NCI-H748 treated with DMSO at 0.1 percent for 48 hours (cell line): ENCODE measurements at places on chromosomes 3 and 15.

- DNase-seq = no peak
These were observed 120.2 kb downstream of the LRRC28 start for GRCh38 chr15:99371180-99372103.

- no peak for DNase-seq
These were observed 39.1 kb downstream of the PRTG start for GRCh38 chr15:55703873-55704301.

DNA sequence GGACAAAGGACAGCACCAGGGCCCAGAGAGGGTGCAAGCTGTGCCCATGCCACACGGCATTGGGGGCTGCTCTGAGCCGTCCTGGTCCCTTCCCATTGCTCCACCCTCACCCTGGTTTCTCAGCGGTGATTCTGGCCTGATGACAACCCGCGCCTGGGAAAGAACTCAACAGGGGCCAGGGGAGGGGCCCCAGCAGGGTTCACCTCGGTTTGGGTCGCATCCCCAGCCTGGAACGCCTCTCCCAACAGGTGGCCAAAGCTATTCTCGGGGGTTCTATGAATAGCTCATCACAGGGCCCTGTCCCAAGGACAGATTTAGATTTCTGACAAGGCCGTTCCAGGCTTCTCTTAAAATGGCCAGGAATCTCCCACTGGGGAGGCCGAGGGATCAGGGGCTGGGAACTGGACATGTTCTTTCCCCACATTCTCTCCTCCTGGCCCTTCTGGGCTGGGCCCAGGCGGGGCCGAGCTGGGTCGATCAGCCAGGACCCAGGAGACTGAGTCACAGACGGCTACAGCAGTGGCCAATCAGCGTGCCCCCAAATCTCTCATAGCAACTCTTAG lies 17.9 kb downstream of the GRIP2 start:
- DNase-seq = no peak

DNA sequence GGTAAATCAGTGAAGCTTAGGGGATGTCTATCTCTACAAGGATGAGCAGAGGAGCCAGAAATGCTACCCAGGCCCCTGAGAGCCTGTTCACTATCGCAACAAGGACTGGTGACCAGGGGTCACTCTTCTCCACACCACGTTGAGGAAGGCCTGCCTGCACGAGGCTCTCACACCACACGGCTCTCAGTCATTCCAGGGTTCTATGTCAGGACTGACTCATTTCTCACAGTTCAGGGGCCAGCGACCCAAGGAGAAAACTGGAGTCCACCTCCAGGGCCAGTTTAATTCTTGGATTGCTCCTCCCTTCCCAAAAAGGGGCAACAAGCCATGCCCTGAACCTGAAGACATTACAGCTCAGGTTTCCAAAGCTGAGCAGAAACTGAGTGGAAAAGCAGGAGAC lies 33.9 kb downstream of the ANP32A start:
- no peak for DNase-seq

GRCh38 chr3:16817197-16817596 lies 67.6 kb upstream of the PLCL2 start:
- DNase-seq = no peak

GRCh38 chr3:150000641-150001040 lies 29.9 kb upstream of the PFN2 start:
- DNase-seq = no peak

GRCh38 chr3:46477756-46478155 lies 13.1 kb upstream of the LTF start:
- DNase-seq = no peak

DNA sequence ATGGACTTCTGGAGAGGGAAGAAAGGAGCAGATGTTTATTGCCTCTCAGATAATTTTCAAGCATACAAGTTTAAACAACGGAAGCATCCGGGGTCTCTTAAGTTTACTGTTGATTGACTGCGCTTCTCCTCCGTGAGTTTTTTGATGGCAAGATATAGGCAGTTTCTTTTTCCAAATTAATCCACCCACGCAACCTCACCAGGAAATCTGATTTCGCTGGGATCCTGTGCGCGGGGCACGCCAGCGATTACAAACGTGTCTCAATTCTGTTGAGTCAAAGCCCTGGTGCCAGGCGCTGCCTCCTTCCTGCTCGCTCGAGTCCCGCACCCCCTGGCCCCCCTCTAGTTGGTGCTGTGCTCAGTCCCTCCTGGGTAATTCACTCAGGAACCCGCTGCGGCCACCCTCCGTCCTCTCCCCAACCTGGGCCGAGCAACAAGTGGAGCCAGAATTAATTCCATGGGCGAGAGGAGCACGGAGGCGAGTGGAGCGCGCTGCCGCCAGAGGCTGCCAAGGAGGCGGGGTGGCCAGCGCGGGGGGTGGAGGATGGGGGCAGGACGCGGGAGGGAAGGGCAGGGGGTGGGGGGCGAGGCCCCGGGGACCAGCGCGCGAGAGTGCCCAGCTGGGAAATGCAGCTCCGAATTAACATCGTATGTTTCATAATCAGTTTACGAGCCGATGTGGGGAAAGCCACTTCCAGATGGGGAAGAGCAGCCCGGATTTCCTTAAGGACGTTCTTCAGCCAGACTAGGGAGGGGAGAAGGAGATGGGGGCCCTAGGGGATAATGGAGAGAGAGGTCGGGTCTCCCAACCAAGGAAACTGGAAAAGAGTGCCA lies 6.0 kb downstream of the WNT5A start:
- DNase-seq = no peak

DNA sequence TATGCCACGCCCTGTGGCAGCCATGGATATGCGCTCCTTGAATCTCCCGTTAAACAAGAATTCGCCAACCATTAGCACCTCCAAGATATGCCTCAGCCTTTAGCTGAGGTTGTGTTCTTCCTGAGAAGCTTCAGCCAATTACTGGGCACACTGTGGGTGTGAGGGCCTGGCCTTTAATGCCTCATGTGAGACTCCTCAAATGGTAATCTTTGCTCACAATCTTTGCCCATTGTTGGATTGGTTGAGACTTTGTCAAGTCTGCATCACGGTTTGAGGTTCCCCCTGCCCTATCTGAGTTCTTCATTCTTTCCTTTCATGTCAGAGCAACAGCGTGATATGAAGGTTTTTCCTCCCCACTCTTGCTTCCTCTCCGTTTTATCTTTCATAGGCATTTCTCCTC lies 108.1 kb upstream of the CCDC54 start:
- DNase-seq = no peak

- DNase-seq = no peak
These were observed 272.2 kb upstream of the NR2E3 start for GRCh38 chr15:71538181-71538580.

DNA sequence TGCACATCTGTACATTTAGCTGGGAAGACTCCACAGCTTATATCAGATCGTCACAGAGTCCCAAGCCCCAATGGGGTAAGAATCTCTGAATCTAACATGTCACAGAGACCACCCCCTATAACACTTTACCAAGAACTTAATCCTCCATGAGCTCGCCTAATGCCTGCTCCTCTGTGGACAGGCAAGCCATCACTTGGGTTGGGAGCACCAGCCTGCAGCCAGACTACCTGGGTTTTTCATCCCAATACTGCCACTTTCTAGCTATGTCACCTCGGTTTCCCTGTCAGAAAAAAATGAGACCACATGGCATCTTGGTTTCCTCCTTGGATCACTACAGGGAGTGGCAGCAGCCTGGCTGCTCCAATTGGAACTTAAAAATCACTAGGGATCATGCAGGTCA lies 277.9 kb upstream of the TLE3 start:
- no peak for DNase-seq

DNA sequence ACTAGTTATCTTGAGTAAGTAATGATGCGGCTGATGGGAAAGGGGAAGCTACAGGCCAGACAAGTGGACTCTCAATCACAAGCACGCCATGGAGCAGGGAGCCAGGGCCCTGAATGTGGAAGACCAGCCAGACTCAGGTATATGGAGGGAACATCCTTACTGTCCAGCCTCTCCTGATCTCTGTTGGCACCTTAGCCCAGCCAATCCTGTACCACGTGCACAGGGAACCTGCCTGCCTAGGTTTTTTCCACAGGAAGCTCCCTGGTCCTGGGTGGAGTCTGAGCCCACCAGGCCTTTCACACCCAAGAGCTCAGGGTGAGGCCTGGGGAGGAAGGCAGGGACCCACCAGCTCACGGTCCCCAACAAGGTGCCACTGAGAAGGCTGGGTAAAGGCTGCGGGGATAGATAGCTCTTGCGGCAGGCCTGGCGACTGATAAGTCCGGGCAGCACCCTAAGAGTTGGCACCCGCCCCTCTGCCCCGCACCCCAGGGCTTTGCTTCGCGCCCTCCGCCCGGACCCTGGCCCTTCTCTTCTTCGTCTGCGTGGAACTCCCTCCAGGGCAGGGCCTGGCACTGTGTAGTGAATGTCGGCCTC lies 933 bp upstream of the APEH start:
- DNase-seq = no peak

DNA sequence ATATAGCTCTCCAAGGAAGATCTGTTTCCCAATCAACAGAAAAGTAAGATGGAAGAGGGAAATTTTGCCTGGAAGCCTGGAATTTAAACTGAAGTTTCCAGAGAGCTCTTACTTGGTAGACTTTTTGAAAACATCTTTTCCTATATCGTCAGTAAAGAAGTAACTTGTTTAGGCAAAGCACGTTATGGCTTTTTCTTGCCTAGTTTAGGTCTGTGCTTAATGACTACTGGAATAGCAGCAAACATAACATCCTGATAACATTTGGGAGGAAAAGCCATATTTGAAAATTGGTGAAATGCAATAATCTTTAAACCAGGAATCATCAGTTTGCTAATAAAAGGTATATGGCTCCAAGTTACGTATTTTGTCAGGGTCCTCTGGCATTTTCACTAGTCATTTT lies 160.4 kb upstream of the CGNL1 start:
- no peak for DNase-seq

DNA sequence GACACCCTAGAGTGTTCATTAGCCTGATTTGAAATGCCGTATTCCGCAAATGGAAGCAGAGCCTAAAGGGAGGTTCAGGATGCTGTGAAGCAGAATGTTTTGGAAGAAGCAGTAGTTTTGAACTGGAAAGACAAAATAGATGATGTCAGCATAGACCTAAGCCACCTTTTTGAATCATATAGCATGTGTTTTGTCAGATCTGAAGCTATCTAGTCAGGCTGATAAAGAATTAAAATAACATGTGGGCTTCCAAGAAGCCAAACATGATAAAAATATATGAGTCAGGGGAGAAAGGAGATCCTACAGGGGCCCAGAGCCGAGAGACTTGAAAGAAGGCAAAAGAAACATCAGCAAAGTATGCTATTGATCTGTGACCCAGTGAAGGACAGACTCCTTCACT lies 47.2 kb upstream of the RASA2 start:
- no peak for DNase-seq

GRCh38 chr3:101902041-101902440 lies 52.7 kb downstream of the NFKBIZ start:
- DNase-seq = no peak

DNA sequence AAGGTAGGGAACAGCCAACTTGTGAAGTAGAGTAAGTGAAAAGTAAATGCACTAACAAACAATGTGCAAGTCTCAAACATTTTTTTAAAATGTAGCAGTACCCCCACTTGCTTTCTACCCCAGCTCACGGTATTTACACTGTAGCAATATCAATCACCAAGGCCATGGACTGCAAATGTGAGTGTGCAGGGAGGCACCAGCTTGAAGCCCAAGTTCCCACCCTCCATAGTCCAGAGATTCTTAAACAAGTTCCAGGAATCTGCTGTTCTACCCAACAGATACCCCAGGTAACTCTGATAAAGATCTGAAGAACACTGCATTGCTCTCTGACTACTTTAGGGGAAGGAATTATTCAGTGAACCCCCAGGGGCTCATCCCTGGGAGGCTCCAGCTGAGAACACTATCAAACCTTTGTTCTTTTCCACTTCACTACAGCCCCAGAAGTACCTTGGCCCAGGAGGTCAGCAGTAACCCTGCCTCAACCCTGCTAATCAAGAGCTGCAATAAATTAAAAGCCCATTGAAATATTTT lies 86.1 kb downstream of the FOXP1 start:
- DNase-seq = no peak
